ENCODE measurements at places on chromosomes 12 and 14. TPM values are rescaled to one million over a fixed set of nuclear protein-coding genes. Genes with fewer than 3 reads are reported as not detected.

GRCh38 chr12:131852551-131853299 is 24.5 kb downstream of the MMP17 start:
- peak; percentile 21 for DNase-seq

GRCh38 chr14:44286201-44286600 is 220.9 kb downstream of the FSCB start:
- no peak for DNase-seq

The CISTR gene
- total RNA-seq, result 2.4 TPM

GRCh38 chr12:89155826-89156225 is 196.5 kb downstream of the DUSP6 start:
- DNase-seq, result no peak

GRCh38 chr12:92136026-92136730 is 9.5 kb downstream of the BTG1 start:
- no peak for DNase-seq

GRCh38 chr12:179131-179884 is 34.6 kb downstream of the SLC6A12 start:
- DNase-seq, result peak; percentile 55

- DNase-seq, result no peak
These were observed 13.5 kb downstream of the SRGAP1 start for GRCh38 chr12:63857771-63858670.

GRCh38 chr14:70898111-70898745 is 9.0 kb upstream of the PCNX1 start:
- DNase-seq, result no peak

The OASL gene
- total RNA-seq, result 0.55 TPM

- no peak for DNase-seq
These were observed 51.2 kb downstream of the PPFIBP1 start for GRCh38 chr12:27575090-27575761.

The SYNE2 gene
- 259 TPM for total RNA-seq

The OR6S1 gene
- total RNA-seq, result not detected

DNA sequence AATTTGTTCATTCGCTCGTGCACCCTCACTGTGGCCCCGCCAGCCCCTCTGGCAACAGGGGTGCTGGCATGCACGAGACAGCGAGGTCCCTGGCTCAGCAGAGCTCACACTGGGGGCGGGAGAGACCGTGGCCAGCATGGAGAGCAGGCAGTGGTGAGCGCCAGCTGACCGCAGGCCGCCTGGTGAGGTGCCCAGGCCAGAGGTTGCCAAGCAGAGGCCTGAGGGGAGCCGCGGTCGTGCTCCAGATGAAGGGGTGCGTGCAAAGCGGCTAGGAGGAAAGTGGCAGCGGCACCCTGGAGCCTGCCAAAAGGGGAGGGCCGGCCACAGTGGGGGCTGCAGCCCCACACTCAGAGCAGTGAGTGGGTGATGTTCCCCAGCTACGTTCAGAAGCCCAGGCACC is 56.1 kb downstream of the CDC42BPB start:
- DNase-seq, result no peak

DNA sequence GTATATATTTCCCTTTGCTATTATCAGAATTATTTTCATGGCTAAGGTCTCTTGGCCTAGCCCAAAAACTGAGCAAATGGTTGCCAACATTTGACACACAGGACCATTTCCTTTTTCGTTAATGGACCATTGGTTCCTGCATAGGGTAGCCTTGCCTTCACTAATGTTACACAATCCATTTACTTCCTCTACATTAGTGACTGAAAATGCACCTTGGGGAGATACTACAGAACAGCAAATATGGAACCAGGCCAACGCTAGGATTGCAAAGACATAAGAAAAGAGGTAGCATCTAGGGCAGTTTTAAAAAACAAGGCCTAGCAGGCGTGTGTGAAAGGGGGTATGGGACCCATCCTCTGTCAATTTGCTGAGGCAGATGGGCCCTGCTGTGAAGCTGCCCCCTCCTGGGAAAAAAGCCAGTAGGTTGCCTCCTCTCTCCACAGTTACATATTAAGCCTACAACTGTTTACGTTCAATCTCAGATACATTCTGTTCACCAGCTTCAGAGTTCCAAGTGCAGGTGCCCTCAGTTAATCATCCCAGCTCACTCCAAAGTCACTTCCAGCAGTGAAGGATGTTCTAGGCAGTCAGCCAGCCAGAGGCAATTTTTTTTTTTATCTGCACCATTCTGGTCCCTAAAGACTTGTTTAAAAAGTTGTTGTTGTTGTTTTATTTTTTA is 15.0 kb downstream of the AQP6 start:
- no peak for DNase-seq

DNA sequence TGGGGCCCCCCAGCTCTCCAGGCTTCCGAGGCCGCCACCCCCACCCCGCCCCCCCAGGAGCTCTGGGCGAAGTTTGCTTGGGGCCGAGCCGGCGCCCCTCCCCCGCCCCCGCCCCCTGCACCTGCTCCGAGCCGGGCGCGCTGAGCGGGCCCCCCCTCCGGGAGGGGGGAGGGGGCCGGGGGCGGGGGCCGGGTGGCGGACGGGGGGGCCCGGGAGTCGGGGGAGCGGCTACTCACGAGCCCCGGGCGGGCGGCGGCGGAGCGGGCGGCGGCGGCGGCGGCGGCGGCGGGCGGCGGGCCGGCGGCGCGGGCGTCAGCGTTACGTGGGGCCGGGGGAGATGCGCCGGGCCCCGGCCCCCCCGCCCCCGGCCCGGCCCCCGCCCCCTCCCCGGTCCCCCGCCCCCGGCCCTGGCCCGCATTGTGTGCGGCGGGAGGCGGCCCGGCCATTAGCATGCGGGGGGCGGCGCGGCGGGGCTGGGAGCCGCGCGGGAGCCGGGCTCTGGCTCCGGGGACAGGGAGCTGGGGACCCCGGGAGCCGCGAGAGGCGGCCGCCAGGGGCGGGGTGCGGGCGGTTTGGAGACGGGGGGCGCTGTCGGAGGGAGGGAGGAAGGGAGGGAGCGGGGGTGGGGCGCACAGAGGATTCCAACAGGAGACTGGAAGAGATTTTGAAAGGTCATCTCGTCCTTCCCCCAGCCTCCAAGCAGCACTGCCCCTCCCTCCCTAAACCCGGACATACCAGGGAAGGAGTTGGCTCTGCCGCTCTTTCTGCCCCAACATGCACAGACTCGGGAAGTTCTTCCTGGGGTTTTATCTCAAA is at the start of gene ZNF219:
Gene ZNF219 (minus strand): TSS at position 580 of the 816 bp plus-strand sequence. CDS start 5,064 bp downstream, outside the sequence.
- peak; percentile 77 for DNase-seq

DNA sequence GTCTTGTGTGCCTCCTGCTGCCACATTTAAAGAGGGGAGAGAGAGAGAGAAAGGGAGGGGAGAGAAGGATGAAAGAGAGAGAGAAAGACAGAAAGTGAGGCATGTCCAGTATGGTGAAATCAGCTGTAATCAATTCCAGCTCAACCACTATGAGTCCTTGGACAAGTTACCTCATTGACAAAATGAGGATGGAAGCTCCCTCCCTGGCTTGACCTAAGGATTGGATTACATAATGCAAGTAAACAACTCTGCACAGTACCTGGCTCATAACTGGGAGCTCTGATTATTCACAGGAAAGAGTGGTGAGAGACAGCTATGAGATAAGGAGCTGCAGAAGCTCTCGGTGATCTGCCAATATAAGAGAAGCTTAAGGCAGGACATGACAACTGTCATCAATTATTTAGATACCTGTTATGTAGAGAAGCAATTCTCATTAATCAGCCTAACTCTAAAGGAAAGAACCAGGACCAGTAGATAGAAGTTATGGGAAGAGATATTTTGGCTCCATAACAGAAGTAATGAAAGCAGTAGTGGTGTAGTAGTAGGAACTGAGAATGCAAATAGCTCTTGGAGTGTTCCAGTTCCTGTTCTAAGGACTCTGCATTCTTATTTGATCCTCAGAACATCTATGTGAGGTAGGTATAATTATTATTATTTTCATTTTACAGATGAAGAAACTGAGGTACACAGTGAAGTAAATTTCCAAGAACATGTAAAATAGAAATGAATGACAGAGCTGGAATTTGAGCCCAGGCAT is 791.6 kb downstream of the DIO2 start:
- no peak for DNase-seq

The P2RX7 gene
- total RNA-seq, result 1.9 TPM

- DNase-seq, result no peak
These were observed 47.3 kb upstream of the PAWR start for GRCh38 chr12:79737875-79738718.

The LMO3 gene
- 2.6 TPM for total RNA-seq

The GALNT9 gene
- total RNA-seq, result 1.6 TPM

DNA sequence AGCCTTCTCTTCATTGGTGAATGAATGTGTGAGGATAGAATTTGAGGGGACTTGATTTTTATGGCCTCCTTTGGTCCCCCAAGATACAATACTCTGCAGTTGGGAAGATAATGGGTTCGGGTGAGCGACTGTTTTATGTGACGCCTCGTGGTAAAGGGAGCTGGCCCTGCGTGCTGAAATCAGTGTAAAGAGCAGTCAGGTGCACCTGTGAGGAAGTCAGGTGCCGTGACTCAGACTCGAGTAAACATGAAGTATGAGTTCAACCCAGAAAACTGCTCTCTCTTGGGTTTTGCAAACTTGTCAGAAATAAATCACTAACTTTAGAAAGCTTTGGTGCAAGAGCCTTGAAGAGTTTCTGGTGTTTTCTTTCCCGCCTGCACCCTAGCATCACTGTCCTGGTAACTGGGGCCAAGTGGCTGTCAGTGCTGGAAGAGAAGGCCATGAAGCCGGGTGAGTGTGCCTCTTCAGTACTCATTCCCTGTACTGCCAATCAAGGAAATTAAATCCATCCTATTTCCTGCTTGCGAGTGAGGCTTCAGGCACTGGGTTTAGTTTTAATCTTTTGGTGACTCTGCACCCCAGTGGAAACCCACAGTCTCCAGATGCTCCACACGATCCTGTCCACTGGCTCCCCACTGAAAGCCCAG is 59.2 kb downstream of the AACS start:
- no peak for DNase-seq

GRCh38 chr14:102772781-102773570 is 4.3 kb upstream of the TRAF3 start:
- no peak for DNase-seq

GRCh38 chr12:17976202-17976601 is 113.8 kb downstream of the RERGL start:
- no peak for DNase-seq

DNA sequence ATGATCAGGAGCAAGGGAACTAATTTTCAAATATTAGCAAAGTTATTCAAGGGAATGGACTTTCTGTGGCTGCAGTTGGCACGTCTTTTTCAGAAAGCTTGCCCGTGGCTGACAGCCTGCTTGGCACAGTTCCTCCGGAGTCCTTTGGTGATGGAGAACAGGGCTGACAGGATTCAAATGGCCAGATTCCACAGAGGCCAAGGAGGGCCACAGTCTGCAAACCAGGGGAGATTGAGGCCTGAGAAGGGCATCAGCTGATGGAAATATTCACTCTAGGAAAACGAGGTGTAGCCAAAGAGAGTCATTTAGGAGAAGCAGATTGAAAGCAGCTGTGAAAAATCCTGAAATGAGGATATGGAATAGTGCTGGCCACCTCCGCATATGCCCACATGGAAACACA is 178.3 kb downstream of the EMP1 start:
- DNase-seq, result peak; percentile 35

The NOVA1 gene
- 1.9 TPM for total RNA-seq

DNA sequence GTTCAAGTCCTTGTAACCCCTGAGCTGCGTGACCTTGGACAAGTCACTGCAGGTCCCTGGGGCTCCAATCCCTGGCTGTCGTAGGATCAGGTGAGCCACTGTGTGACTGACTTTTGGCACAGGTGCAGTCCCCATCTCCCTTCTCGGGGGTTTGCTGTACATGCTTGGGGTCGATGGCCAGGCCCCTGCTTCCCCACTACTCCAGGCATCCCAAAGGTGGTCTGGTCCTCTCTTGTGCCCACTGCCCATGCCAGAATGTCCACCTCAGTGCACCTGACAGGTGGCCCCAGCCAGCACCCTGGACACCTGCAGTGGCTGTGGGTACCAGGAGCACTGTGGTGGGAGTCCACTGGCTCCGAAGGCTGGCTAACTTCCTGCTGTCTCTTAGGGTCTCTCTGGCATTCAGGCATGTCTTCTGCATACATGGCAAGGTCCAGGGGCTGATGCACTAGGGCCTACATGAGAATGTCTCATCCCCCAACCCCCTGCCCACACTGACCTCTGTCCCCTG is 14.7 kb downstream of the FOXN4 start:
- no peak for DNase-seq

DNA sequence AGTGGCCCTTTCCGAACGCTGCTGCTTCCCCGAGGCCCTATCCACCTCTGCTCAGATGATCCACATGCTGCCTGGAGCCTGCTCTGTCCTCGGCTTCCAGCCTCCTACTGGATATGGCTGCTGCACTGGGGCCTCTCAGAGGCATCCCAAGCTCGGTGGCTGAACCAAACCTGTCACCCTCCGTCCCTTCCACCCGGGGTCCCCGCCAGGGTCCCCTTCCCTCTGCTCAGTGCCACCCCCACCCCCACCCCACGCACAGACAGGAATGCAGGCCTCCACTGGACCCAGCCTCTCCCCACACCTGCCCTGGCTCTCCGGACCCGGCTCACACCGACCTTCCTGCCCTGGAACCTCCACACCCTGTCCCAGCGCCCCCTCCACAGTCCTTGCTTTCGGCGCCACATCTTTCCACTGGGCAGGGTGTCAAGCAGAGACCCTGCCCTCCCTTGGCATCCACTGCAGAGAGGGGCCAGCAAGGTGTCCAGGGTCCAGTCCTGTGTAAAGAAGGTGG is 6.1 kb downstream of the CEP170B start:
- DNase-seq, result no peak

The PZP gene
- 0.35 TPM for total RNA-seq

The NOC4L gene
- total RNA-seq, result 12.1 TPM

The TC2N gene
- total RNA-seq, result 9.2 TPM

The ACOT6 gene
- not detected for total RNA-seq

All from left ventricle myocardium superior (tissue), 1 donor.